ENCODE measurements at places on chromosomes 16 and 17. TPM values are rescaled to one million over a fixed set of nuclear protein-coding genes. Genes with fewer than 3 reads are reported as not detected.

DNA sequence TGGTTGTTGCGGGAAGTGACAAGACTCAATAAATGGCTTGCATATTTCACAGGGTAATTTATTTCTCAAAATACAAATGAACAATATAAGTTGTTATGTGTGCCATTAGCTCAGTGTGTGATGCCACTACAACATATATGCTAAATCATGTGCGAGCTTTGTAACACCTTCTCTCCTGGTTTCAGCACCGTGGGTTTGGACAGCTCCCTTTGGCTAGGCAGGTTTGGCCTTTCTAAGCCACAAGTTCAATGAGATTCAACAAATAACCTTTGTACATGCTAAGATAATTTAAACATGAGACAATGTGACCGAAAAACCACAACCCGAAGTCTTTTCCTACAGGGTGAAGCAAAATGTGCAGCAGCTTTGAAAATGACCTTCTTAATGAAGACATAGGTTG, 563.9 kb downstream of the TMEM114 start:
- DNase-seq = peak; percentile 15

GRCh38 chr17:51275381-51275780, 15.0 kb downstream of the UTP18 start:
- DNase-seq = no peak

DNA sequence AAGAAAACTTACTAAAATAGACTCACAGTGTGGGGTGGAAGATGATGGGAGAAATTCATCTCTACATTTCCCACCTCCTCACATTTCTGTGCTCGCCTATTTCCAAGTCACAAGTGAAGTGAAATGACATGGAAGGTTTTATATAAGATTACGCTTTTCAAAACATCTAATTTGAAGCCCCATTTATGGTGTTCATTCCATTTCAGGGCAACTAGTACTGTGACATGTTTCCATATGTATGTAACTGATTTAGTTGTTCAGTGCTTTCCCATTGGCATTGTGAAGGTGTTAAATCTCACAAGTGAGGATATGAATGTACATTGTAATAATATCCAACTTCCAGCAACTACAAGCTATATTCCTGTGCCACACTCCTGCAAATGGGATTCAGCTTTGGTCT, 1174.8 kb downstream of the CDH11 start:
- no peak for DNase-seq

Gene CCL16
- polyA plus RNA-seq = not detected

Gene ABCC12
- 0.44 TPM for polyA plus RNA-seq

GRCh38 chr17:60863892-60864707, 186.4 kb downstream of the BCAS3 start:
- no peak for DNase-seq

Gene TNP2
- not detected for polyA plus RNA-seq

- no peak for DNase-seq
Observed at GRCh38 chr17:63138713-63139112, 172.7 kb downstream of the TANC2 start.

Gene CHP2
- 16.3 TPM for polyA plus RNA-seq

DNA sequence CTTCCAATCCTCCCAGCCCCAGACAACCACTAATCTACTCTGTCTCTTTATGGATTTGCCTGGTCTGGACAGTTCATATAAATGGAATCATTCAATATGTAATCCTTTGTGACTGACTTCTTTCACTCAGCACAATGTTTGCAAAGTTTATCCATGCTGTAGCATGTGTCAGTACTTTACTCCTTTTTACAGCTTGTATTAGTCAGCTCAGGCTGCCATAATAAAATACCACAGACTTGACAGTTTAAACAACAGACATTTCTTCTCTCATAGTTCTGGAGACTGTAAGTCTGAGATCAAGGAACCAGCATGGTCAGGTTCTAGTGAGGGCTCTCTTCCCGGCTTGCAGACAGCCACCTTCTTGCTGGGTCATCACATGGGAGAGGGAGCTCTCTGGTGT, 41.3 kb downstream of the GPRC5B start:
- DNase-seq = no peak

Gene SLC6A2
- polyA plus RNA-seq = 1.9 TPM

Measured in muscle of arm (tissue), 14 donors.